ENCODE measurements at places on chromosomes 4 and X.

- no peak for DNase-seq
Observed at GRCh38 chr4:37188100-37188499, 56.4 kb upstream of the NWD2 start.

GRCh38 chr4:63155561-63155960, 1253.7 kb downstream of the TECRL start:
- DNase-seq, result no peak

DNA sequence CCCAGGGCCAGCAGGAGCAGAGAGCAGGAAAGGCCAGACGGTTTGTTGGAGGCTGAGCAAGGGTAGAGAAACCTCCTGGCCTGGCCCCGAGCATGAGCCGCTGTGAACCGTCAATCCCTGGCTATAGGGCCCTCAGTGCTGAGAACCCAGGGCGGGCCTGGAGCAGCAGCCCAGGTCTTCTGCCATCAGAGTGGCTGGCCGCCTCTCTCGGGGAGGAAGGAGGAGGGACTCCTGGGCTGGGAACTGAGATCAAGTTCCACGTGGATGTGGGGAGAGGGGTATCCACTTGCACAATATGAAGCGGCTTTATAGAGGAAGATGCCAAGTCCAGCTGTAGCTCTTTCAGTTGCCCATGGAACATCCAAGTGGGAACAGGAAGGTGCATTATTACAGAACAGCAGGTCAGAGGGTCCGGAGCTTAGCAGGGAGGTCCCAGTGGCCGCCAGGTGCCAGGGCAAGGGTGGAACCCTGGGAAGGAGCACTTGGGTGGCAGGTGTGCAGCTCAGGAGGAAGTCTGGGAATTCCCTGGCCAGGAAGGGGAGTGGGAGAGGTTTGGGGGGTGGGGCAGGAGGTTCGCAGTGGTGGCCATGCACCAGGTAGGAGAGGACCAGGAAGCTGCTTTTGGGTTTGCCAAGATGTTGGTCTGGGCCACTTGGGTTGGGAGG, 31.7 kb upstream of the CRMP1 start:
- DNase-seq, result no peak

DNA sequence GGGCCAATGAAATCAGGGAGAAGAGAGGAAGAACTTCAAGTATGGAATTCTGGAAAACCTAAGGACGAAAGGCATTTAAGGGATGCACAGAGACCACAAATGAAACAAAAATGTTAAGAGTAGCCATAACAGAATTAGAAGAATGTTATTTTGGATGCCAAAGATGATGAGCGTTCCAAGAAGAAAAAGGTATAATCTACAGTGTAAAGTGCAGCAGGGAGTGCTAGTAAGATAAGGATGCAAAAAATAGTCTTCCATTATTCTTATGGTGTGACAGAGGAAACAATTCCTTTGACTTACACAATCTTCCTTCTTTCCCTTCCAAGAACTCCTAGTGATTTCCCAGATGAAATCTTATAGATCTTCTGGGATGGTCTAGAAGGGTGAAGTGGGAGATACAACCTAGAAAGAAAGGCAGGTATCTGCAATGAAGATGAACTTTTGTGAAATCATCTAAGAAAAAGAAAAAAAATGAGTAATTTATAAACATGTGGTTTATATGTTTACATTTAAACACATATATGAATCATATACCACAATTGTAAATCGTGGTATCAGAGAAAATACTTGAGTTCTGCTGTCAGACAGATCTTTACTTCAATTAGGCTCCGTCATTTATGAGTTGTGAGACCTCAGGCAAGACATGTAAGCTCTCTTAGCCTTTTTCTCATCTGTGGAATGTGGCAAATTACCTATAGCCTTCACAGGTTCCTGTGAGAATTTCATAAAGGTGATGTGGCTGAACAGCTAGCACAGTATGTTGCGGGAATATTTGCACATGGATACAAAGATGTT, 8.1 kb downstream of the MORF4L2 start:
- no peak for DNase-seq

- no peak for DNase-seq
Observed at GRCh38 chr4:15336410-15337167, 91.2 kb upstream of the C1QTNF7 start.

DNA sequence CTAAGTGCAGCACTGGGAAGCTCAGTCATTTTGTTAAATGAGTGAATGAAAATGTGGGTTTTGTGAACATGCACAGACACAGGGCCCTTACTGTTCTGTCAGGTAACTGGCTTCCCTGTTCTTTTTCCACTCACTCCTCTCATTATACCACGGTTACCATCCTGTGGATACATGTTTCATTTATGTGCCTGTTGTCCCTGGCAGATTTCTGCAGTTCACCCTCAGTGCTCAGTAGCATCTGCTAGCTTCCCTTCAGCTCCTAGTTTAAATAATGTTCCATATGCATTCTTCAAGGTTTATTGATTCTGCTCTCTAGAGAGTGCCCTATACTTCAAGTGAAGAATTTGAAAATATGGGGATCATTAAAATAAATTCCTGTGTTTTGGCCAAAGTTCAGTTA, 1634.3 kb upstream of the ADGRL3 start:
- DNase-seq, result no peak

DNA sequence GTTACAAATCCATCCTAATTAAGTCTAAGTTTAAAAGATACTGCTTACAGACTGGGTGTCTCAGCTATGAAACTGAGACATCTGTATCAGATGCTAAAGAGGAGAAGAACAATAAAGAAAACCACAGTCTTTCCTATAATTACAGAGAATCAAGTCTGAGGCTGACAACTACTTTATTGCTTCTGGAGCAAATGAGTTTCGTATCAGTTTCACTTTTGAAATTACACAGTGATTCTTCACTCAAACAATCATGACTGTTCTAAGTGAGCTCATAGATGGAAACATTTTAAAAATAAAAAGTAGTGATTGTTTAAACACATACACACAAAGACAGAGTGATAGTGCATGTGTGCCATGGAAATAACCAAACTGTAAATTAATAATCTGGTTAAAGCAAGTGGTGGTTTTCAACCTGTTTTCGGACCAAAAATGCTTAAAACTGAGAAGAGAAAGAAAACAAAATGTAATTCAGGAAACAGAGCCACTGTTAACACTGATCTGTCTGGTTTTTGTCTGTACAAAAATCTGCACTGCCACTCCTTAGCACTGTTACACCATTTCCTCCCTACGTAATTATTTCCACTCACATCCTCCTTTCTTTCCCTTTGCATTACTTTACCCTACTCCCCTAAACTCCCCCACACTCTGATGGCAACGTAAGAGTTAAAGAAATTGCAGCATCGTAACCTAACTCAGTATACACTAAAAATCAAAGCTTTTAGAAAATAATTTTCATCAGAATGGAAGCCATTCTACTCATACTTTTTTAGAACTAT, 12.5 kb downstream of the RFC1 start:
- no peak for DNase-seq

- DNase-seq, result no peak
Observed at GRCh38 chrX:25275159-25275558, 259.4 kb upstream of the ARX start.

DNA sequence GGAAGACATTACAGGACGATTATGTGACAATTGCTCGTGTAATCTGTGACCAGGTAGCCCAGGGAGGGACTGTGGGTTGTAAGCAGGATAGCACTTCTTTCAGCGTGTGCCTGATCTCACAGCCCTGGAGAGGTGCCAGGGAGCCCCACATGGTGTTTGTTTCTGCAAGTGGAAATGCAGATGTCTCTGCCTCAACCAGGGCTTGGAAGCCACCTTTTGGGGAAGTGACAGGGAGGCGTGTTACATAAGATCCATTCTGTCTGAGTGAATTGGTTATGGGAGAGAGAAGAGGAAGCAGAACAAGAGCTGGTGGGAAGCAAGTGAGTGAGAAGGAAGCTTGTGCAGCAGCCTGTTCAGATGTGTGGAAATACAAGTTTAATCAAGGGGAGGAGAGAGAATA, 104.5 kb upstream of the GATB start:
- peak; percentile 63 for DNase-seq

GRCh38 chr4:108959491-108959890, 196.6 kb upstream of the ETNPPL start:
- DNase-seq, result no peak

GRCh38 chr4:70754470-70754869, 32.7 kb downstream of the RUFY3 start:
- DNase-seq, result no peak

DNA sequence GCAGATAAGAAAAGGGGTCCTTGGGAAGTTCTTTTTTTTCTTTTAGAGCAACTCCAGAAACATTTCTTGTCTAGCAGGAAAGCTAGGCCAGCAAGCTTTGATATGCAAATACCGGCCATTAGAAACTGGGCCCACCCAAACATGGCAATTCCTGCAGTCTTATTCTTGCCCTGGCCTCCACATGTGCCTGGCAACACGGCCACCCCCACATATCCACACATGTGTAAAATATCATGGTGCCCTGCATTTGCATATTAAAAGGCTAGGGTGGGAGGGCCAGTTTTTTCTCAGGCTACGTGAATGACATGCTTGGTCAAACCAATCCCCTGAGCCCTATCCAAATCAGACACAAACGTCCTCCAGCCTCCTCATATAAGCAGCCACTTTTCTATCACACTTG, 171.7 kb upstream of the ZCCHC13 start:
- no peak for DNase-seq

GRCh38 chr4:169279108-169279507, 8.4 kb upstream of the SH3RF1 start:
- no peak for DNase-seq

GRCh38 chr4:53780736-53781400, 189.6 kb upstream of the LNX1 start:
- no peak for DNase-seq

DNA sequence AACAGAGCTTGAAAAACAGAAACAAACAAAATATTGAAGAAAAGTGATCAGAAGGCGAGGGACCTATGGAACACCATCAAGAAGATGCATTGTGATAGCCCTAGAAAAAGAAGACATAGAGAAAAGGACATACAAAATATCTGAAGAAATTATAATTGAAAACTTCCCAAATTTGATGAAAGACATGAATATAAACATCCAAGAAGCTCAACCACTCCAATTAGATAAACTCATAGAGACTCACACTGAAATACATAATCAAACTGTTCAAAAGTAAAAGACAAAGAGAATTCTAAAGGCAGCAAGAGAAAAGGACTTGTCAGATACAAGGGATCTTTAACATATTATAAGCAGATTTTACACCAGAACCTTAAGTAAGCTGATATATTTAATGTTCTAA, 869.8 kb downstream of the PCDH18 start:
- DNase-seq, result no peak

DNA sequence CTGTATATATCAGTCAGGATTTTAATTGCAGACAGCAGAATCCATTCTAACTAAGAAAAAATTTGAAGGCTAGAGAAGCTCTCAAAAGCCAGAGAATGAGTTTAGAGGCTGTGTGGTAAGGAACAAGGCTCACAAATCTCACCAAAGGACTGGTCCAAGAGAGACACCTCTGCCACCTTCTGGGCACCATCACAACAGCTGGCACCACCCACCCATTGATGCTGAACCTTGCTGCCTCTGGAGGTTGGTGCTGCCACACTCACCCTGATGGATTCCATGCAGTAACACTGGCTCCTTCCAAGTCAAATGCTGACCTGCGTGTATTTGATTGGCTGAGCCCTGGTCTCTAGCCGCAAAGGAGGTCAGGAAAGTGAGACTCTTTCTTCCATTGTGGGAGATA, 100.8 kb downstream of the BEND2 start:
- DNase-seq, result no peak

DNA sequence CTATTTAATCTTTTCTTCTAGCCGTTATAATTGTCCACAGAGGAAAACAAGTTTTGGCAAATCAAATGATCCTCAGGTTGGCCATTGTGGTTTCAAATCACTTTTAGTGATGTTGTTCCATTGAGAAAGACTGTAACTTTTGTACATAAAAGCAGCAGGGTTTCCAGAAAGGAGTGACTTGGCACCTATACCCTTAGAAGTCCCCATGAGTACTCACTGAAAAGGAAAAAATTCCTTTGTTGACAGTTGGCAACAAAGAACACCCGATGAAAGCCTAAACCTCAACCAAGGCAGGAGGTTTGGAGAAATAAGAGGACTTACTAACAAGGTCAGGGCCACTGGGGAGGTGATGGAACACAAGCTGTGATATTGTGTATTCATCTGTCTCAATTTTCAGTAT, 474.4 kb downstream of the RAPGEF2 start:
- DNase-seq, result no peak

GRCh38 chr4:159104694-159105414, 2.0 kb downstream of the RAPGEF2 start:
- DNase-seq, result no peak
